ENCODE measurements at places on chromosomes 1 and 21. TPM values are rescaled to one million over a fixed set of nuclear protein-coding genes. Genes with fewer than 3 reads are reported as not detected.

DNA sequence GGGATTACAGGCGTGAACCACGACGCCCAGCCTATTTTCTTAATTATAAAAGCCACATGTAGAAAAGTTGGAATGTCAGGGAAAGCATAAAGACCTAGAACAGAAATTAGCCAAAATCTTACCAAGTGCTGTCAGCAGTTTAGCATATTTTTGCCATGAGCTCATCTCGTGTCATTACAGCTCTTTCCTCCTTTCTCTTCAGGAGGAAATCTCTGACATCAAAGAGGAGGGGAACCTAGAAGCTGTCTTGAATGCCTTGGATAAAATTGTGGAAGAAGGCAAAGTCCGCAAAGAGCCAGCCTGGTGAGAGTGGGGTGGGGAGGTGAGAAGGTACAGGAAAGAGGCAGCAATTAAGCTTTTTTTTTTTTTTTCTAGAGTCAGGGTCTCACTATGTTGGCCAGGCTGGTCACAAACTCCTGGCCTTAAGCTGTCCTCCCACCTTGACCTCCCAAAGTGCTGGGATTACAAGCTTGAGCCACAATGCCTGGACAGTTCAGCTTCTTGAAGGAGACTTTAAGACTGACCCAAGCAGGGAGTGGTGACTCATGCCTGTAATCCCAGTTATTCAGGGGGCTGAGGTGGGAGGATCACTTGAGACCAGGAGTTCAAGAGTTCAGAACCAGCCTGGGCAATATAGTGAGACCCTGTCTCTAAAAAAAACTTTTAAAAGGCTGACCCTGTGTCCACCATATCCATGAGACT lies 8.4 kb upstream of the BGLAP start:
- H3K27me3 ChIP-seq = no peaks in the 10 kb centered on the region
- DNase-seq = no peak
- no peak overlapping the region for H3K27ac ChIP-seq
- no peak overlapping the region for H3K4me3 ChIP-seq
- no peaks in the 10 kb centered on the region for H3K4me1 ChIP-seq
- H3K36me3 ChIP-seq = no peaks in the 10 kb centered on the region

DNA sequence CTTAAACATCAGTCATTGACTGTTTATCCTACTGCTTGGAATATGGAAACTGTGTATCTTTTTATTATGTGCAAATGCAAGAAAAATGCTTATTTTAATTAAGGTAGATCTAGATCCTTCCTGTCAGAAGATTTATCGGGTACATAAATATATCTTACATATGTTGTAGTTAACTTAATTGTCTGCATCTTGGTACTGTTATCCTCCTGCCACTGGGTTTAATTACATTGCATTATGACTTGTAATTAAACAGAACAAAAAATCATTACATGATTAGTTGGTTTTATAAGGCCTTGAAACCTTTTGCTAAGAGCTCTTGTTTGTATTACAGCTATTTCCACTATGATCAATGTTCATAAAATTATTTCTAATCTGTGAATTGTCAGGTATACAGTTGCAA lies 211.2 kb downstream of the PTGER3 start:
- H3K36me3 ChIP-seq = no peaks in the 10 kb centered on the region
- no peaks in the 10 kb centered on the region for H3K4me1 ChIP-seq
- H3K27me3 ChIP-seq = no peaks in the 10 kb centered on the region
- DNase-seq = no peak

Gene PTBP2
- total RNA-seq = 28.0 TPM

DNA sequence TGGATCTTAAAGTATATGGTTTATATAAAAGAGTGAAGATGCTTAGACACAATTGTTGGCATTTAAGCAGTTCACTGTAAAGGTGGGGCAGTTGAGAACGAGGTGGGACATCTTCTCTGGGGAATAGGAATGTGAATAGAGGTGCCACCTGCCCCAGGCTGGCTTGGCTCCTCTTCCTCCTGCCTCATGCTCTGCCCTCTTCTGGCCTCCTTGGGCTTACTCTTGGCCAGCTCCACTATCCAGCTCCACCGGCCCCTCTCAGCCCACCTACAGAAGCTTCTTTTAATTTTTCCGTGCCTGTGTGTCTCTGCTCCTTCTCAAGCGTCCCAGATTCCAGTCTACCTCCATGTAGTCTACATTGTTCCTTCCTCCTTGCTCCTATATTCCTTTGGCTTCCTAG lies 122.1 kb downstream of the NUF2 start:
- H3K4me1 ChIP-seq = no peaks in the 10 kb centered on the region
- H3K27me3 ChIP-seq = no peaks in the 10 kb centered on the region
- DNase-seq = no peak
- H3K27ac ChIP-seq = no peak overlapping the region
- no peak overlapping the region for H3K4me3 ChIP-seq

Gene OR2T35
- 0.07 TPM for total RNA-seq

- no peaks in the 10 kb centered on the region for H3K27me3 ChIP-seq
- no peak overlapping the region for H3K27ac ChIP-seq
- H3K4me3 ChIP-seq = no peak overlapping the region
- H3K4me1 ChIP-seq = peaks cover 3% of the 10 kb centered on the region
Measured at GRCh38 chr1:236149003-236149595, 6.8 kb downstream of the GPR137B start.

GRCh38 chr1:115952547-115952946 lies 23.8 kb upstream of the SLC22A15 start:
- DNase-seq = no peak
- H3K27me3 ChIP-seq = no peaks in the 10 kb centered on the region
- H3K4me3 ChIP-seq = no peak overlapping the region
- no peaks in the 10 kb centered on the region for H3K4me1 ChIP-seq
- H3K27ac ChIP-seq = no peak overlapping the region

- no peak overlapping the region for H3K27ac ChIP-seq
- no peaks in the 10 kb centered on the region for H3K36me3 ChIP-seq
- no peaks in the 10 kb centered on the region for H3K4me1 ChIP-seq
- DNase-seq = no peak
Measured at GRCh38 chr1:192811594-192812239, 2.9 kb downstream of the RGS2 start.

Gene C1orf21
- 64.9 TPM for total RNA-seq

GRCh38 chr1:203178821-203179666 lies 3.4 kb upstream of the MYBPH start:
- DNase-seq = no peak
- no peak overlapping the region for H3K27ac ChIP-seq
- H3K27me3 ChIP-seq = no peaks in the 10 kb centered on the region
- no peak overlapping the region for H3K4me3 ChIP-seq
- no peaks in the 10 kb centered on the region for H3K36me3 ChIP-seq

DNA sequence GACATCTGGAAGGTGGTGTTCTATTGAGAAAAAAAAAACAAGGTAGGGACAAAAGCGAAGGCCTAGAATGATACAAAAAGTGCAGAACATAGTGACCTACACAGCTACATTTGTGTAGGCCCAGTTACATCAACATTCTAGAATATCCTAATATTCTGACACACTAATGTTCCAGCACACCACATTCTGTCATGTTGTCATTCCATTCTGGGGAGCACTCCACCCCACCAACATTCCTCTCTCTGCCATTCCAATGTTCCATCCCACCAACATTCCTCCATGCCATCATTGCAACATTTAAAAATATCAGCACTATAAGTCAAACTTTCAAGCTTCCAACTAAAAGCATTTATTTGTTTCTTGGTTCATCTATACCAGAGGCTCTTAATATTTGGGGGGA lies 28.5 kb downstream of the COA7 start:
- DNase-seq = no peak
- no peak overlapping the region for H3K27ac ChIP-seq
- H3K36me3 ChIP-seq = no peaks in the 10 kb centered on the region
- no peaks in the 10 kb centered on the region for H3K27me3 ChIP-seq
- H3K4me1 ChIP-seq = no peaks in the 10 kb centered on the region
- H3K4me3 ChIP-seq = no peak overlapping the region

GRCh38 chr1:71656902-71657301 lies 576.1 kb upstream of the ZRANB2 start:
- H3K27me3 ChIP-seq = no peaks in the 10 kb centered on the region
- peaks cover 2% of the 10 kb centered on the region for H3K4me1 ChIP-seq
- no peak overlapping the region for H3K27ac ChIP-seq
- no peak for DNase-seq
- H3K36me3 ChIP-seq = no peaks in the 10 kb centered on the region
- no peak overlapping the region for H3K4me3 ChIP-seq

DNA sequence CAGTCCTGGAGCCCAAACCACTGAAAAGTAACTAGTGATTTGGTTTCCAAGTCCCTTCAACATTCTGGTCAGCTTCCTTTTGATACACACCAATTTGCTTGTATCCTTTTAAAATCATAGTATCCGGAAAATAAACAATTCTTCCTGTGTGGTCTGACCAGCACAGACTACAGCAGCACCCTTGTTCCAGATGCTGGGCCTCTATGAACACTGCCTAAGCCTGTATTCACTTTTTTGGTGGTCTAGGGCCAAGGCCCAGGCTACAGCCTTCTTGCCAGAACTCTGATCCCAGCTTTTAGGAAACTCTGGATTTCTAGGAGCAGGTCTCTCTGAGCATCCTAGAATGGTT lies 801 bp upstream of the DDAH1 start:
- peaks cover 3% of the 10 kb centered on the region for H3K4me1 ChIP-seq
- DNase-seq = no peak
- no peaks in the 10 kb centered on the region for H3K36me3 ChIP-seq
- no peaks in the 10 kb centered on the region for H3K27me3 ChIP-seq

GRCh38 chr1:59062743-59063142 lies 234.2 kb upstream of the FGGY start:
- no peak overlapping the region for H3K27ac ChIP-seq
- H3K4me3 ChIP-seq = no peak overlapping the region
- no peaks in the 10 kb centered on the region for H3K27me3 ChIP-seq
- no peak for DNase-seq

Gene IKBKE
- total RNA-seq = 2.6 TPM

DNA sequence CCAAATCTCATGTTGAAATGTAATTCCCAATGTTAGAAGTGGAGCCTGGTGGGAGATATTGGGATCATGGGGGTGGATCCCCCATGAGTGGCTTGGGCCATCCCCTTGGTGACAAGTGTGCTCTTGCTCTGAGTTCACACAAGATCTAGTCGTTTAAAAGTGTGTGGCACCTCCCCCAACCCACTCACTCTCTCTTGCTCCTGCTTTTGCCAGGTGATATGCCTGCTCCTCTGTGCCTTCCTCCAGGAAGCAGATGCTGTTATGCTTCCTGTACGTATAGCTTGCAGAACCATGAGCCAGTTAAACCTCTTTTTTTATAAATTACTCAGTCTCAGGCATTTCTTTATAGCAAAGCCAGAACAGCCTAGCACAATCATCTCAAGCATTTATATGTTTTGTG lies 23.0 kb upstream of the HSPA13 start:
- no peaks in the 10 kb centered on the region for H3K36me3 ChIP-seq
- no peaks in the 10 kb centered on the region for H3K27me3 ChIP-seq
- no peak overlapping the region for H3K4me3 ChIP-seq
- H3K4me1 ChIP-seq = no peaks in the 10 kb centered on the region

Gene NECTIN4
- not detected for total RNA-seq

Gene OR6K3
- not detected for total RNA-seq

DNA sequence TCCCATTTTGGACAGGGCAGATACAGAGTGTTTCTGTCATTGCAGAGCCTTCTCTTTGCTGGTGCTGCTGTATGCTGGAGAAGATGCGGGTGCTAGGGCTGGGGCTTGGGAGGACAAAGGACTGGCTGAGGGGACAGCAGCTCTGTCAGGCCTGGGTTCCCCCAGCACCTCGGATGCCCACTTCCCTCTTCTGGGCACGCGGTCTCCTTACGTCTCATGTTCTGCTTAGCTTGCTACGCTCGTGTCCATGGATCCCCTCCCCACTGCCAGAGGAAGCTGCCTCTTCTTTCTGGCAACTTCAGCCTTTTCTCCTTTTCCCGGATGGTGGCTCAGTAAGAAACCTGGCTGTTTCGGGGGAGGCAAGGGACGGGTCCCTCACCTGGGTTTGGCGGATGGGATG lies 75.7 kb downstream of the ARHGEF10L start:
- H3K36me3 ChIP-seq = no peaks in the 10 kb centered on the region
- no peak overlapping the region for H3K4me3 ChIP-seq
- DNase-seq = no peak
- no peak overlapping the region for H3K27ac ChIP-seq

GRCh38 chr1:53258216-53258615 lies 19.9 kb upstream of the MAGOH start:
- no peaks in the 10 kb centered on the region for H3K27me3 ChIP-seq
- H3K36me3 ChIP-seq = no peaks in the 10 kb centered on the region
- H3K4me3 ChIP-seq = no peak overlapping the region
- H3K27ac ChIP-seq = no peak overlapping the region
- H3K4me1 ChIP-seq = no peaks in the 10 kb centered on the region

DNA sequence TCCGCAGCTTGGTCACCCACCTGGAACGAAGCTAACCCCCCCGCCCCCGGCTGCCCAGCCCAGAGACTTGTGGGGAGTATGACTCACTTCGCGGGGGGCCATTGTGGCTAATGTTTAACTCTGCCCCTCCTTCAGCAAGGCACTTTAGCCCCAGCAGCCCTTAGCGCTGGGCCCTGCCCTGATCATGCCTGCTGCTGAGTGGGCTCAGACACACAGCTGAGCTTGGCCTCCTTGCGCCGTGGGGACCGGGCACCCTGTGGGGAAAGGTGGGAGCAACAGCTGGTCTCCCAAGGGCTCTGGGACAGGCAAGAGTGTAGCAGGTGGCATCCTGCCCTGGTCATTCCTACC lies 6.3 kb upstream of the LAD1 start:
- no peaks in the 10 kb centered on the region for H3K27me3 ChIP-seq
- no peak for DNase-seq
- H3K4me3 ChIP-seq = no peak overlapping the region
- H3K36me3 ChIP-seq = no peaks in the 10 kb centered on the region
- H3K4me1 ChIP-seq = no peaks in the 10 kb centered on the region
- H3K27ac ChIP-seq = no peak overlapping the region

Gene OR10T2
- total RNA-seq = not detected

Gene KCNK1
- 7.9 TPM for total RNA-seq

Gene C1orf94
- total RNA-seq = not detected

Gene KRTAP19-3
- not detected for total RNA-seq

GRCh38 chr1:89649783-89650182 lies 16.9 kb downstream of the LRRC8C start:
- no peaks in the 10 kb centered on the region for H3K4me1 ChIP-seq
- H3K27me3 ChIP-seq = no peaks in the 10 kb centered on the region
- no peak for DNase-seq
- H3K4me3 ChIP-seq = no peak overlapping the region
- no peaks in the 10 kb centered on the region for H3K36me3 ChIP-seq

GRCh38 chr1:53111073-53111556 lies 31.3 kb downstream of the SLC1A7 start:
- H3K36me3 ChIP-seq = no peaks in the 10 kb centered on the region
- H3K4me3 ChIP-seq = no peak overlapping the region
- H3K4me1 ChIP-seq = peaks cover 12% of the 10 kb centered on the region
- no peak for DNase-seq

DNA sequence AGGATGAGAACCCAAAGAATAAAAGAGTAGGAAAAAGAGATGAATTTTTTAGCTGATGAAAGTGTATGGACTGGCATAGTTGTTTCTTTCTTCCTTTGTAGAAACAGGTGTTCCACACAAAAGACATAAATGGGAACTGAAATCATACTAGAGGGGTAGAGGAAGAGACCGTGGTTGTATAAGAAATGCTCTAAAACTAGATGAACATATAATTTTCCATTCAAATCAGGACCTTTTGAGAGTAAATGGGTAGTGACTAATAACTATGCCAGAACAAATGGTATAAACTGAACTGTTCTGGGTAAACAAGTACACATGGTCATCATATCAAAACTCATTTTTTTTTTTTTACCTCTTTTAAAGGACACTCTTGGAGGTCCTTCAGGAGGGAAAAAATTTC lies 344.2 kb downstream of the VAV3 start:
- no peak overlapping the region for H3K4me3 ChIP-seq
- H3K36me3 ChIP-seq = no peaks in the 10 kb centered on the region
- H3K27ac ChIP-seq = no peak overlapping the region
- no peak for DNase-seq
- no peaks in the 10 kb centered on the region for H3K4me1 ChIP-seq

Gene ARHGEF16
- 1.1 TPM for total RNA-seq

GRCh38 chr1:177354247-177354646 lies 183.5 kb downstream of the BRINP2 start:
- no peak overlapping the region for H3K27ac ChIP-seq
- no peaks in the 10 kb centered on the region for H3K4me1 ChIP-seq
- no peaks in the 10 kb centered on the region for H3K27me3 ChIP-seq
- DNase-seq = no peak

All from ovary (tissue), 10 donors.